Stimulated activated CD4-positive, alpha-beta T cell treated with anti-CD3 and anti-CD28 coated beads, Interleukin-1b, Interleukin-23, amount 100 ng/mL, for 4 hours (primary cell): ENCODE measurements at places on chromosomes 4 and X.

GRCh38 chr4:73816814-73817213 lies 19.7 kb upstream of the CXCL6 start:
- no peak for DNase-seq

DNA sequence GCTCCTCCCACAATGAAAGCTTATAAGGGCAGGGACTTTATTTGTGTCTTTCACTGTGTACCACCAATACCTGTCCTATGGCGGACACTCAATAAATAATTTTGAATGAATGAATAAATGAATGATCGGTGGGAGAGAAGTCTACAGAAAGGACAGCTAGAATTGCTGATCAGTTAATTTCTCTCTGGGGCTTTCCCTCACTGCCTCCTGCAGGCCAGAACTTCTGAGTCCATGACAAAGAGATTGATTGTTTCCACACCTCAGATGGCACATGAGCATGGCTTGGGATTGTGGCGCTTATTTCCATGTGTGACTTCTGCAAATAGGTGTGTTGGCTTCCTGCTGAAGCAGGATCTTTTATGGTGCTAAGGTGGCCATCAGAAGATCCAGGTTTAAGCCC lies 6.3 kb downstream of the FAM47E start:
- DNase-seq = no peak

DNA sequence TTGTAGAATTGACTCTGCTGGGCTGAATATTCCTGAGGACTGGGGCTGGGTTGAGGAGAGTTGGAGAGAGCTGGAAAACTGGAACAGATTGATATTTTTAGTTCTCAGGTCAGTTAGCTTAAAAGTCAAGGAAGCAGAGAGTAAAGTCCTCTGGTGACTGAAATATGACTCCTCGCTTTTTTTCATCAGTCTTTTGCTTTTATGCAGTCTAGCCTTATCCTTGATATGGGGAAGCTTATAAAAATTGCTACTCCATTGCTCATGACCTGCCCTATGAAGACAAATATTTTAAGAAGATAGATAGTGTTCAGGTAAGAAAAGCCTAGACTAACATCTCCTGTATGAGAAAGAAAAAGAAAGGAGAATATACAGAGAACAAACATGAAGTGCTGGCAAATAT lies 152.7 kb downstream of the C4orf33 start:
- no peak for DNase-seq

GRCh38 chrX:115449742-115450141 lies 111.2 kb upstream of the PLS3 start:
- DNase-seq = no peak
